ENCODE measurements at places on chromosomes 5 and 9.
A peak's percentile ranks its signal among the peaks of the same experiment; 100 is the strongest.

DNA sequence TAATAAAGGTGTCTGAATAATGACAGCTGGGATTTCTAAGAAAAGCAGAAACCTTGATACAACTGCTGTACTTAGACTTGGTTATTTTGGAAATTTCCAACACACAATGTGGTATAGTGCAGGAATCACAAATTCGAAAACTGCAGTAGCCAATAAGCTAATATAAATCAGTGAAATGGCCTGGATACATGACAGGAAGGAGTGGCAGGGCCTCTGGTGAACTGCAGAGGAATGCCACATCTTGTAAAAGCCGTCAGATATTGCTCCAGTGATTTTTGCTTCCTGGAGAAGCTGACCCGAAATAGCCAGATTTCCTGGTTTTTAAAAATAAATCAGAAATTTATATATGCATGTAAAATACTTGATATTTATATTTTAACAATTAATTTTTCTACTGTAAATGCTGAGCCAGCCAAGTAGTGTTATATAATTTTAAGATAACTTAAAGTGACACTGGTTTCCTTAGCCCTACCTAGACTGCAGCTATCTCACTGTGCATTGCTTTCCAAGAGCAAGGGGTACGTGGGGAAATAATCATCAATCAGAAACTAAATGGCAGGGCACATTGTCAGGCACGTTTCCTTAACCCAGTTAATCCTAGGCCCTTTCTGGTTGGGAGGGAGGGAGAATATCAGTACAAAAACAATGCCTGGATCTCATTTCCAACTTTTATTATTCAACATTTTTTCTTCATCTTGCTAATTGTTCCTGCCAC lies 182.4 kb downstream of the RASEF start:
- H3K4me3 ChIP-seq = no peak overlapping the region
- H3K27me3 ChIP-seq = no peaks in the 10 kb centered on the region
- no peaks in the 10 kb centered on the region for H3K36me3 ChIP-seq

DNA sequence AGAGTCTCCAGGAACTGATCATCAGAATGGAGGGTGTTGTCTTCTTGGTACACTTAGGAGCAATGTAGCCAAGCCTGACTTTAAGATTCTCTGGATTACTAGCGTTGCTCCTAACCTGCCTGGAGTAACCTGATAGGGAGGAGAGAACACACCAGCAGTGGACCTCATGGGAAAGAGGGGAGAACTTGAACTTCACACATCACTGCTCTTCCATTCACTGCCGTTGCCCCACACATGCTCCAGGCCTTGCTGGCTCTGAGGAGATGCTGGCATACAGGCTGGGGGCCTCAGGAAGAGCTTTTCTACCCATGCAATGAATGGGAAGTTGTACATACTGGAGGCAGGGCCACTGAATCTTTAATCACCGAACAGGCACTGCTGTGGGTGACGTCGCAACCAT lies 60.3 kb upstream of the ADAMTS16 start:
- H3K4me3 ChIP-seq = no peak overlapping the region
- H3K4me1 ChIP-seq = no peaks in the 10 kb centered on the region
- H3K36me3 ChIP-seq = no peaks in the 10 kb centered on the region
- DNase-seq = no peak
- H3K27me3 ChIP-seq = no peaks in the 10 kb centered on the region
- no peak overlapping the region for H3K27ac ChIP-seq

DNA sequence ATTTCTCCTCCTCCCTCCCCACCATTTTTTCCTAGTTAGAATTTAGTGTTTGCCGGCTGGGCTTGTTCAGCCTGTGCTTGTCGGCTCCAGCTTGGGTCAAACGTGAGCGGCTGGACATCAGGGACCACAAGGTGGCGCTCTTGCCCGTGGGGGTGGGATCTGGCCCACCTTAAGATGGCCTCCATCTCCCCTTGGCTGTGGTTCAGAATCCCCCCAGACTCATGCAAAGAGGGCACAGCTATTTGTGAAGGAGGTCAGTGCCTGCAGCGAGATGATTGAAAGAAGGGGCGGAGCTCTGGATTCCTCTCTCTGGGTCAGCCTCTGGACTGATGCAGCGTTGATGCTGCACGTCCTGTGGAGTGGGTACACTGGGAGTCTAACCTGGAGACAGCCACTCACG lies 283.3 kb upstream of the TUT7 start:
- DNase-seq = peak; percentile 82
- H3K4me3 ChIP-seq = no peak overlapping the region
- peaks cover 14% of the 10 kb centered on the region for H3K4me1 ChIP-seq
- H3K27ac ChIP-seq = no peak overlapping the region

- no peak overlapping the region for H3K27ac ChIP-seq
- peak; percentile 9 for DNase-seq
- no peaks in the 10 kb centered on the region for H3K27me3 ChIP-seq
- H3K4me3 ChIP-seq = no peak overlapping the region
- no peaks in the 10 kb centered on the region for H3K4me1 ChIP-seq
Measured at GRCh38 chr9:20989923-20990341, 41.5 kb downstream of the HACD4 start.

- no peaks in the 10 kb centered on the region for H3K36me3 ChIP-seq
- no peaks in the 10 kb centered on the region for H3K4me1 ChIP-seq
- DNase-seq = no peak
- no peak overlapping the region for H3K4me3 ChIP-seq
Measured at GRCh38 chr5:23268136-23268535, 239.3 kb upstream of the PRDM9 start.

- peak overlapping the region; percentile 78 for H3K27ac ChIP-seq
- DNase-seq = peak; percentile 83
- H3K4me3 ChIP-seq = no peak overlapping the region
- no peaks in the 10 kb centered on the region for H3K36me3 ChIP-seq
- no peaks in the 10 kb centered on the region for H3K27me3 ChIP-seq
Measured at GRCh38 chr5:32329395-32329834, 16.7 kb upstream of the MTMR12 start.

GRCh38 chr9:112072721-112073638 lies 102.1 kb downstream of the SUSD1 start:
- peak; percentile 69 for DNase-seq
- no peaks in the 10 kb centered on the region for H3K27me3 ChIP-seq
- no peak overlapping the region for H3K4me3 ChIP-seq
- H3K4me1 ChIP-seq = peaks cover 35% of the 10 kb centered on the region

DNA sequence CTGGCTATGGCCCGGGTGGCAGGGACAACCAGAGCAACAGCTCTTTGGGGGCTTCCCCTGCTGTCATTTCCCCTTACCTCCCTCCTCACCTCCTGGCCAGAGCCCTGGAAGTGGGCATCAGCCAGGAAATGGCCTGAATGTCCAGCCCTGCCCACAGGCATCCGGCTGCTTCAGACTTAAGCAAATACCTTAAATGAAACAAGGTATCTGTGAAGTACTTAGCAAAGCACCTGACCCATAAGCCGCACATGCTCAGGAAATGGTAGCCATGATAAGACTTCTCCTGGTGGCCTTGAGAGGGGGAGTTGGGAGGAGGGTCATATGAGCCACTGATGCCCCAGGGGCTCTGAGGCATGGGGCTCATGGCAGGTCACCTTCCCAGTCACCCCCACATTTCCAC lies 43.8 kb downstream of the CAMK2A start:
- H3K36me3 ChIP-seq = no peaks in the 10 kb centered on the region
- no peak for DNase-seq
- peaks cover 12% of the 10 kb centered on the region for H3K4me1 ChIP-seq
- no peak overlapping the region for H3K4me3 ChIP-seq

DNA sequence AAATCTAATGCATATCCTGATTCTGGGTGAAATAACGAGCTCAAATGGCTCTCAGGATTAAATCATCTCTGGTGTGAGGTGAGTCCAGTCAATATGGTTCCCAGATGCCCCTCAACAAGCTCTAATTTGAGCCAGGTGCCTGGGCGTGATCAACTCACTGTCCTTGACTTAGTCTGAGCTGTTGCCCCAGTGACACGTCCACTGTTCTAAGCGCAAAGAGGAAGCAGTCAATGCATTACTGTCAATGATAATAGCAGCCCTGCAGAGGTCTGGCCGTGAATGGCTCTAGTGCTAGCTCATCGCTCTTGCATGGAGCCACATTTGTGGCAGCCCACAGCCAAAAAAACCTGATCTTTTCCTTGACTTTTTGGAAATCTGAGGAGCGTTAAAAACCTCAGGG lies 128.6 kb upstream of the EFNA5 start:
- no peaks in the 10 kb centered on the region for H3K4me1 ChIP-seq
- H3K36me3 ChIP-seq = no peaks in the 10 kb centered on the region
- no peak for DNase-seq
- no peaks in the 10 kb centered on the region for H3K27me3 ChIP-seq
- H3K27ac ChIP-seq = no peak overlapping the region
- H3K4me3 ChIP-seq = no peak overlapping the region

DNA sequence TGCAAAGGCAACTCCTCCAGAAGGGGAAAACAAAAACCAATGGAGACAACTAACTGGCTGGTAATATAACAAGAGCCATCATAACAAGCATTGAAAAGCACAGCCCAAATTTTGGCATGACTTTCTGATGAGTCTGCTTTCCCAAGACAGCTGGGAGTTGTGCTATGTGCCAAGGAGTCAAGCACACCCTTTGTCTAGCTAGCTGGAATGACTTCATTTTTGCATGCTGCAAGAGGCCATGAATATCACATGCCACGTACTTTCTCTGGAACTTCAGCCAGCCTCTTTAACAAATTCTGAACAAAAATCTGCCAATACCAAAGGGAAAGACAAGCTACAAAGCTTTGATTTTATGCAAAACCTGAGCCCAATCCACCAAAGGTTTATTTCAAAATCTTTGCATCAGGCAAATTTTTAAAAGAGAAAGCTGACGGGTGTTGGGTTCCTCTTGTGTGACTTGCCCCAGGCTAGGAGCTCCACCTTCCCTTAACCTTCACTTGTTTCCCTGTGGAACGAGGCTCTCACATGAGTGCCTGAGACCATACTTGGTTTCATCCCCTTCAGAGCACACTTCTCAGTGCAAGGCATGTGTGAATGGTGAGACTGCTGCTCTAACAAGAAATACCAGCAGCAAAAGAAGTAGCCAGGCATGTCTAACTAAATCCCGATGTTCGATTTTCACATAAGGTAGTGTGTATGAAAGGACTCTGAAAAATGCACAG lies 47.3 kb downstream of the S1PR3 start:
- no peaks in the 10 kb centered on the region for H3K4me1 ChIP-seq
- DNase-seq = peak; percentile 50
- no peaks in the 10 kb centered on the region for H3K27me3 ChIP-seq
- H3K36me3 ChIP-seq = no peaks in the 10 kb centered on the region
- no peak overlapping the region for H3K4me3 ChIP-seq

GRCh38 chr5:146909255-146910068 lies 30.9 kb upstream of the PPP2R2B start:
- no peak for DNase-seq
- H3K27me3 ChIP-seq = no peaks in the 10 kb centered on the region
- no peaks in the 10 kb centered on the region for H3K4me1 ChIP-seq
- H3K4me3 ChIP-seq = no peak overlapping the region

- H3K4me1 ChIP-seq = no peaks in the 10 kb centered on the region
- no peak overlapping the region for H3K4me3 ChIP-seq
- DNase-seq = no peak
- H3K36me3 ChIP-seq = no peaks in the 10 kb centered on the region
Measured at GRCh38 chr5:56791396-56791795, 24.0 kb upstream of the MAP3K1 start.

DNA sequence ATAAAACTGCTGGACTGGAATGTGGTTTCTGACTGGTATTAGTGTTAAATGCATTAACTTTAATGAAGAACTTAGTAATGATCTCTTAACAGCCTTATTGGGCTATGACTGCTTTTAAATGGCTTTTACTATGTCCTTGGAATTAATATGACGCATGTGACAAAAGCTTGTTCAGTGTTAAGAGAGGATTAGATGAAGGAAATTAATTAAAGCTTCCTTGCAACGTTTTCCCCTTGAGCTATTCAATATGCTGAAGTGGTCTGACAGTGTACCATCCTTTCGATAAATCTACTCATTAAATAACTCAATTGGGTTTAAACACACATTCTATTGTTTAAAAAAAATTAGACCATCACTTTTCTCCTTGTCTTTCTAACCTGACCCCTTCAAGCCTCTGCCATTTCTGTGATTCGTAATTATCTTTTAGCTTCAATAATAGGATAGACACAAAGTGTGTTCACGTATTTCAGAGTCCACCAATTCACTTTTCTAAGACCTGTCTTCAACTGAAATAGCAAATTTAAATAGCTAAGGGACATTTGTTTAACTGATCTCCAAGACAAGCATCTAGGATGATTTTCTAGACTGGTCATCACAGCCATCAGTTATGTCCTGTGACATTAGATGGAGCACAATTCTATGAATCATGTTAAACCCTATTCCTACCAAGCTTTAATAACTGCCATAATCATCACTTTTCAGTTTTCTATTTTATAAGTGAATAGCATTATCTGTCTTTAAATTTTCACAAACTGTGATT lies 1258.0 kb upstream of the CDH9 start:
- no peak overlapping the region for H3K27ac ChIP-seq
- no peaks in the 10 kb centered on the region for H3K4me1 ChIP-seq
- DNase-seq = no peak
- no peak overlapping the region for H3K4me3 ChIP-seq

DNA sequence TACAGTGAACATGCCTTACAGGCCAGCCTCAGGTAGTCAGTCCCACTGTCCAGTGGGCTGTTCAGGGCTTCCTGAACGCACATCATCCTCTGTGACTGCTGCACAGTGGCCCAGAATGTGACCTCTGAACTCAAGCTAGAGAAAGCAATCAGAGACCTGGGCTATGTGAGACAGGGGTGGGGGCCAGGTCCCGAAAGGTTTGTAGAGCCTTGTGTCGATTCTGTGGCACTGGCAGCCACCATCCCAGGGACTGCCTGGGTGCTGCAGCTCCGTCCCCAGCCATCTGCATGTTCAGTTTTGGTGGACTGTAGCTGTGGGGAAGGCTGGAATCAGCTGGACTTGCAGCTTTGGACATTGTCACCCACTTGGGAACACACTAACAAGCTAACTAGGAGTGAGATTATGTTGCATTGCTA lies 47.7 kb downstream of the MVB12B start:
- no peaks in the 10 kb centered on the region for H3K36me3 ChIP-seq
- peaks cover 16% of the 10 kb centered on the region for H3K4me1 ChIP-seq

DNA sequence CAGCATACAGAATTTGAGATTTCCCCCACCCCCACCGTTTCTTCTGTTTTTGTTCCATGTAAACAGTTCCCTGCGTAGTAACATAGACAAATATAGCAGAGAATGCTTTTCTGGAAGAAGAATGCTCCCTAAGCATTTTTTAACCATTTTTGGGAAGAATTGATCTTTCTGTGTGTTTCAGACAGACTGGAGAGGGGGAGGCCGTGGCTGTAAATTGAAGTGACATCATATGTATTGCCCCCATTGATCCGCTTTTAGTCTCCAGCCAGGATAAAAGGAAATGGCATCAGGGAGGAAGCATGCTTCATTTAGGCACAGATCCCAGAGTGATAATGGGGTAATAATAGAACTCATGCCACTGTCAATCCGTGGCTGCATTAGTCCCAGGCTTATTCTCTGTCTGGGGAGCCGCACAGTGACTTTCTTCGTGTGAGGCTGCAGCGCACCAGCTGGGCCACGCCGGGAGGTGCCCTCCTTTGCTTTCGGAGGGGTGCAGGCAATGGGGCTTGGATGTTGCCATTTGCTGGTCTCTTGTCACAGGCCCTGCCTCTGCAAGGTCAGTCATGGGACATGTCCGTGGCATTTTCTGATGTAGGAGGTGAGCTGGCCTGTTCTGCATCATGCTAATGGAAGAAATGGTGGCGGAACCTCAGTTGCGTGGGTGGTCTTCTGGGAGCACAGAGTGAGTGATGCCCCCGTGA lies 261.5 kb downstream of the FANCC start:
- peaks cover 52% of the 10 kb centered on the region for H3K4me1 ChIP-seq
- peaks cover 4% of the 10 kb centered on the region for H3K36me3 ChIP-seq
- peak overlapping the region; percentile 22 for H3K4me3 ChIP-seq
- no peak for DNase-seq
- H3K27me3 ChIP-seq = no peaks in the 10 kb centered on the region

Measured in stomach (tissue), 19 donors.